H9 (cell line): ENCODE measurements at places on chromosomes 11 and 22. TPM values are rescaled to one million over a fixed set of nuclear protein-coding genes. Genes with fewer than 3 reads are reported as not detected.

- H3K27me3 ChIP-seq, result no peaks in the 10 kb centered on the region
- no peak overlapping the region for H3K4me3 ChIP-seq
- DNase-seq, result peak; percentile 17
- H3K36me3 ChIP-seq, result no peaks in the 10 kb centered on the region; the same call in 2 of the 3 replicates
- H3K4me1 ChIP-seq, result peaks cover 4% of the 10 kb centered on the region; the same call in 1 of the 2 replicates
These were observed 1350.5 kb downstream of the BRD1 start for GRCh38 chr22:48477031-48477721.

- no peaks in the 10 kb centered on the region for H3K27me3 ChIP-seq
- H3K4me1 ChIP-seq, result no peaks in the 10 kb centered on the region
- H3K27ac ChIP-seq, result no peak overlapping the region
- DNase-seq, result no peak
- no peak overlapping the region for H3K4me3 ChIP-seq
These were observed 61.5 kb upstream of the EED start for GRCh38 chr11:86182976-86183584.

DNA sequence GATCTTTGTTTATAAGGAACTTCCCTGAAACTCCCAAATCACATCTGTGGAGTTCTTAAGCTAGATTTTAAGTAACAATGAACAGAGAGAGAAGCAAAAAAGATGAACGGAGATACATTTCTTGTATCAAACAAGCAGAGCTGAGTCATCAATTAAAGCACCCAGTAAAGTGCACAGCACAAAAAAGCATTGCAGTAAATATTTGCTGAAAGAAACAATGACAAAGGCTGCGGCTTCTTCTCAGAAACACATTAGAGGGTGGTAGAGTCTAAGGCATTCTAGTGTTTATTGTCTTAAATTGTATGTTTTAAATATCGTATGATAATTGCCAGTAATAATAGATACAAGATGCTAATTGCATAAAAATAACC is 941.6 kb upstream of the CHORDC1 start:
- no peaks in the 10 kb centered on the region for H3K36me3 ChIP-seq
- H3K4me3 ChIP-seq, result no peak overlapping the region
- no peak for DNase-seq

GRCh38 chr11:10407749-10408685 is 47.0 kb upstream of the AMPD3 start:
- H3K27me3 ChIP-seq, result no peaks in the 10 kb centered on the region
- H3K4me1 ChIP-seq, result no peaks in the 10 kb centered on the region
- no peak overlapping the region for H3K27ac ChIP-seq
- no peak overlapping the region for H3K4me3 ChIP-seq

DNA sequence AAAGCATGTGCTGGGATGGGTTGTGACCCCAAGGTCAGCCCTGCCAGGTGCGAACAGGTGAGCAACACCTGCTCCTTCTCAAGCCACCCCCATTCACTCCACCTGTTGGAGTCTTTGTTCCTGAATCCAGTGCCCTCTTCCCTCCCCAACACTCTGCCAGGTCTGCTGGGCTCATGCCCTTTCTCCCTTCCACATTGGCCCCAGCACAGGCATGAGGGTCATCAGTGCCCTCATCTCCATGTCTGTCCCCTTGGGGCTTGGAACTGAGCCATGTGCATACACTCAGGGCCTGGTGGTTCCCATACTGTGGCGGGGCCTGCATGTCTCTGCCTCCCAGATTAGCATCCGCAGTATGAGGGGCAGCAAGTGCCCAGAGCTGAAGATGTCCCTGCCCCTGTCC is 19.1 kb downstream of the RFPL2 start:
- no peak overlapping the region for H3K27ac ChIP-seq
- no peak overlapping the region for H3K4me3 ChIP-seq
- H3K4me1 ChIP-seq, result no peaks in the 10 kb centered on the region
- H3K27me3 ChIP-seq, result no peaks in the 10 kb centered on the region
- no peaks in the 10 kb centered on the region for H3K36me3 ChIP-seq

Gene HTR3A
- total RNA-seq, result 3.5 and 4.1 TPM in 2 replicates

Gene OR52I2
- total RNA-seq, result not detected in 2 replicates

Gene THY1
- 176 and 184 TPM in 2 replicates for total RNA-seq

Gene SCUBE2
- total RNA-seq, result 1.6 and 1.8 TPM in 2 replicates

Gene YPEL1
- total RNA-seq, result 5.4 and 8.1 TPM in 2 replicates
